ENCODE measurements at places on chromosomes 12 and 14.

DNA sequence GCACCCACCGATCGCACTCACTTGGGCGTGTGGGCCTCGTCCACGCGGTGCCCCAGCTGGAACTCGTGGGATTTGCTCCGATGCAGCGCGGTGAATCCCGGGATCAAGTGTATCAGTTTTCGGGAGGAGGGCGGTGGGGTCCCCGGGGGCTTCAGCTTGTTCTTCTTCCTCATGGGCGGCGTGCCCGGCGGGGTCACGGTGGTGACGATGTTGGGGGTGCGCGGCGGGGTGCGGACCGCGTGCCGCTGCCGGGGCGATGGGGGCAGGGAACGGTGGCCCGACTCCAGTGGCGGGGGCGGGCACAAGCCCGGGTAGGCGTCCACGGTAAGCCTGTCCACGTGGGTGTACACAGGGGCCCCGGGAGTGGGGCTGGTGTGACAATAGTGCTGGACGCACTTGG, 207.8 kb downstream of the KSR2 start:
- DNase-seq: no peak

- no peak for DNase-seq
Observed at GRCh38 chr12:108543652-108544051, 17.3 kb downstream of the SART3 start.

GRCh38 chr12:59085690-59086089, 165.4 kb upstream of the LRIG3 start:
- DNase-seq: no peak

DNA sequence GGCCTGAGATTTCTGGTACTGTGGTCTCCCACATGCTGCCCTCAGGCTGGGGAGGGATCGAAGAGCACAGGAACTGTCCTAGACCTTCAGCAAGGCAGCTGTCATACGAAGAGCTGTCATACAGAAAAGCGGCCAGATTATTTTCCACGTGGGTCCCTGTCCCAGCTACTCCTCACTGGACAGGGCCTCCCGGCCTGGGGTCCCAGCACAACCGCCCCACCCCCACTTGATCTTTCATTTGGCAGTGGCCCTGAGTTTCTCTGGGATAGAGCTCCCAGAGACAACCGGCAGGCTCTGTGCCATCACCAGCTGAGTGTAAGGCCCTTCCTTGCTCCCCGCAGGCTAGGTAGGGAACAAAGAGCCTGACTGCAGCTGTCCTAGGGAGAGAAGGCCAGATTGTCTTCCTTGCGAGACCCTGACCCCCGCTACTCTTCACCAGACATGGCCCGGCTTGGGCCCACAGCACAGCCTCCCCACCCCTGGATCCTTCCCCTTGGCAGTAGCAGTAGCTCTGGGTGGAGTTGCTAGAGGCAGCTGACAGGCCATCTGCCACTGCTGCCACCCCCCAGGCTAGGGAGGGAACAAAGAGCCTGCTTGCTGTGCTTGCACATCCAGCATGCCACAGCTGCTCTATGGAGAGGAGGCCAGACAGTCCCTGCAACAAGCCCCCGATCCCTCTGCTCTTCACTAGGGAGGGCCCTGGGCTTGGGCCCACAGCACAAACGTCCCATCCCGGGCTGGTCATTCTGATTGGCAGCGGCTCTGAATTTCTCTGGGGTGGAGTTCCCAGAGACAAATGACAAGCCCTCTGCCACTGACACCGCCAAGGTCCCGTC, 3.1 kb upstream of the OR4N2 start:
- DNase-seq: no peak

DNA sequence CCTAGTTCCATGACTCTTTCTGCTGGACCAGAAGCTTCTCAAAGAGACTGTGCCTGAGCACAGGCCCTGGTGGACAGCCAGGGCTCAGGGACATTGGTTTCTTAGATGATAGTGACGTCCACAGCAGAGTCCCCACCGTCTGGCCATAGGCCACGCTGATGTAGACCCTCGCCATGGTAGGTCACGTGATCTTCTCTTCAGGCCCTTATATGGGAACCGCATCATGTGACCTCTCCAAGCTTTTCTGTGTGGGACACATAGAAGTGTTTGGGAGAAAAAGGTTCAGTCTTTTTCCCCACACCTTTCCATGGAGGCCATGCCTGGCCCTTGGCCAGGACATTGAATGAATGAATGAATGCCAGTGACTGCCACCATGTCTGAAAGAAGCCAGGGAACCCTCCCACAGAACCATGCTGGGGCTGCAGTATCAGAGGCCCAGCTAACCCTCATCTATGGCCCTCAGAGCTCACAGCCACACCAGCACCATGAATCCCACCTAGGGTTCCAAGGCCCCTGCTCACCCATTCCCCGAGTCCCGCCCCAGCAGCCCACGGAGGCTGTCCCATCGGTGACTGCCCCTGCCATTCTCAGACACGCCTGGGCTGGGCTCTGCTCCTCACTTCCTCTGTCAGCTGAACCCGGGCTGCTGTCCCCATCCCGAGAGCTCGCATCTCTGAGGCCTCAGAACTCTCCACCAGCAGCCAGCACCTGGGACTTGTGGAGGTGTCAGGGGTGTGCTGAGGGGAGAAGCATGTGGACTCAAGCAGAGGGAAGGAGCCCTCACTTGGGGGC, 292.1 kb downstream of the ADGRD1 start:
- no peak for DNase-seq

DNA sequence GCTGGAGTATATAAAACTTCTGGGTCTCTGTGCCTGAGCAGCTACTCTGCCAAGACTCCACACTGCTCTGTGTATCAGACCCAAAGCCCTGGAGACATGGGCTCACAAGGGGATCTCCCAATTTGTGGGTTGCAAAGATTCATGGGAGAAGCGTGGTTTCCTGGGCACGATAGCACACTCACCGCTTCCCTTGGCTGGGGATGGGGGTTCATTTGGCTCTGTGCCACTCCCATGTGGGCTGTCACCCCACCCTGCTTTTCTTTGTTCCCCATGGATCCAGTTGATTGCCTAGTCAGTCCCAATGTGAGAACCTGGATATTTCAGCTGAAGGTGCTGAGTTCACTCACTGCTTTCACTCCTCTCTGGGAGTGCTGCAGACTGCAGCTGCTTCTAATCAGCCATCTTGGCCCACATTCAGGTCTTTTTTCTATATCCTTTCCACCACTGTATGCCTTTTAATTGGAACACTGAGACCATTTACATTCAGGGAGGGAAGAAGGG, 40.0 kb upstream of the PCNX4 start:
- DNase-seq: no peak

DNA sequence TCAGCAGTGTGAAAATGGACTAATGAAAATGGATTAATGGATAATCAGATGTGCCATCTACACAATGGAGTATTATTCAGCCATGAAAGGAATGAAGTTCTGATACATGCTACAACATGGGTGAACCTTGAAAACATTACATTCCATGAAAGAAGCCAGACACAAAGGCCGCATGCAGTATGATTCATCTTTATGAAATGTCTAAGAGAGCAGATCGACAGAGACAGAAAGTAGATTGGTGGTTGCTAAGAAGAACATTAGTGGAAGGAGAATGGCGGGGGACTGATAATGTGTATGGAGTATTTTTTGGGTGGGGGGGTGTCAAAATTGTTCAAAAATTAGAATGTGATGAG, 47.3 kb downstream of the PRKAB1 start:
- no peak for DNase-seq

DNA sequence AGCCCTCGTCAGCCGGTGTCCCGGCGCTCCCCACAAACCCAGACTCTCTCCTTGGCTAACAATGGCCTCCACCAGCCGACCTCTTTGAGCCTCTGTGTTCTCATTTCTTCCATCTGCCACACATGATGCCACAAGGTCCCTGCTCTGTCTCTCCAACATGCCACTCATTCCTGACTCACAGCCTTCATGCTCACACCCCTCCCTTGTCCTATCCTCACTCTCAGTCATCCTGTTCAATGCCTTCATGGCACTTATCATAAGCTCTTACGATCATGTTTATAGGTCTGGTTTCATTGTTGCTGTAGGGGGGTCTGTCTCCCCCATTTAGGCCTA, 9.6 kb upstream of the SERPINA11 start:
- DNase-seq: no peak

GRCh38 chr14:74204491-74204890, 34.8 kb upstream of the VSX2 start:
- DNase-seq: no peak

DNA sequence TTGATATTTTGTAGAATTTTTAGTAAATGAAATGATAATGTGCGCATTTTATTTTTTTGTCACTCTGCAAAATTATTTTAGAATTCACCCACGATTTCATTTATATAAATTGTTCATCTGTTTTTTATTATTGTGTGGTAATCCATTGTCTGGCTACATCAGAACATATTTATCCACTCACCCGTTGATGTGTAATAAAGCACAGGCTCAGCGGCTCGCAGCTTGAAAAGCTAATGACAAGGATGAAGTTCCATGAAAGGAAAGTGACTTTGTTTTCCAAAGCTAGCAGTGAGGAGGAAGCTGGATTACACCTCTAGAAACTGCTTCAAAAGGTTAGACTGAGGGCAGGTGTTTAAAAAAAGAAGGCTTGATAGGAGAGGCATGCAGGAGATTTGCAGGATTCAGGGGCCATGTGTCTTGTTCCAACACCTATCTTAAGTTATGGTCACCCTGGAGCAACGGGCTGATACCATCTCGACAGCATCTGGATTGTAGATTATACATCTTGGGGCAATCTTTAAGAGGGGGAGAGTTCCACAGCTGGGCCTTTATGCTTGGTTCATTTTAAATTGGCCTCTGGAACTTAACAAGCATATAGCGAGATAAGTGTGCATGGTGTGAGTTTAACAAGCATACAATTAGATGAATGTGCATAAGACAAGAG, 194.1 kb downstream of the TMTC3 start:
- no peak for DNase-seq

DNA sequence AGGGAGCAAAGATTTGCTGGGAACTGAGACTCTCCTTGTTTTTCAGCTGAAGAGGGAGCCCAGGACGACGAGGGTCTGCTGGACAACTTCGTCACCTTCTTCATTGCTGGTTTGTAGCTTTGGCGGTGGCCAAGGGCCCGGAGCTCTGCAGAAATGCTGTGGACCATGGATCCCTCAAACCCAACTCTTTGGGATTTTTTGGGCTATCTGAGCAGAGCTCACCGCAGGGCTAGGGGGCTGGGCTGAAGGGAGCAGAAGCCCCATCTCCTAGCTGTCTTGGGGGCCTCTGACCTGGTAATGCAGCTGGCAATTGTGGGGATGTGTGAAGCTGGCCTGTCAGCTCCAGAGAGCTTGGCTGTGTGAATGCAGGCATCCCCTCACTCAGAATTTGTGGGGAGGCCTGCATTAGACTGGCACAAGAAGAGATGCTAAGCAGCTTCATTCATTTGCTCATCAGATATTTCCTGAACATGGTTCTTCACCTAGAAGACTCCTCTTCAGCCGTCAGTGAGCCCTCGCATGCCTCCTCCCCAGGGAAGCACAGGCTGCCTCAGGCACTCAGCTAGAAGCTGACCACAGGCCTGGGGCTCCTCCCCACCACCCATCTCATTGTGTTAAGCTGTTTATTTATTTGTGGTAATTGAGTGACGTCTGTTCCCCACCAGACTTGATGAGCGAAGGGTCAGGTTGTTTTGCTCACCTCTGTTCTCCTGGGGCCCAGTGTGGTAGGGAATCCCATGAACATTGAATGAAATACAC, 32.2 kb downstream of the CYP46A1 start:
- DNase-seq: peak; percentile 2

- DNase-seq: no peak
Observed at GRCh38 chr14:102903248-102903888, 19.1 kb upstream of the AMN start.

GRCh38 chr12:131332224-131332623, 378.5 kb downstream of the ADGRD1 start:
- no peak for DNase-seq

GRCh38 chr12:112606611-112607365, 184.8 kb upstream of the RPH3A start:
- DNase-seq: no peak

DNA sequence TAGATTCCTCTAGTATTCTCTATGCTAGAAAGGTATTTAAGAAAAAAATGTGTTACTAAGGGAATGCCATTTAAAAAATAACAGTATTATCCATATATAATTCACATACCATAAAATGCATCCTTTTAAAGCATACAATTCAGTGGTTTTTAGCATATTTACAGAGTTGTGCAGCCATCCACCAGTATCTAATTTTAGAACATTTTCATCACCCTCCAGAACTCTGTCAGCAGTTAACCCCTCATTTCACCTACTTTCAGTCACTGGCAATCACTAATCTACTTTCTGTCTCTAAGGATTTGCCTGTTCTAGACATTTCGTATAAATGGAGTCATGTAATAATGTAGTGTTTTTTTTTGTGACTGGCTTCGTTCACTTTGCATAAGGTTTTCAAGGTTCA, 33.4 kb downstream of the TBC1D15 start:
- DNase-seq: no peak

- no peak for DNase-seq
Observed at GRCh38 chr14:55731311-55731872, 151.4 kb downstream of the KTN1 start.

GRCh38 chr14:99645545-99646505, 896 bp downstream of the HHIPL1 start:
- no peak for DNase-seq

DNA sequence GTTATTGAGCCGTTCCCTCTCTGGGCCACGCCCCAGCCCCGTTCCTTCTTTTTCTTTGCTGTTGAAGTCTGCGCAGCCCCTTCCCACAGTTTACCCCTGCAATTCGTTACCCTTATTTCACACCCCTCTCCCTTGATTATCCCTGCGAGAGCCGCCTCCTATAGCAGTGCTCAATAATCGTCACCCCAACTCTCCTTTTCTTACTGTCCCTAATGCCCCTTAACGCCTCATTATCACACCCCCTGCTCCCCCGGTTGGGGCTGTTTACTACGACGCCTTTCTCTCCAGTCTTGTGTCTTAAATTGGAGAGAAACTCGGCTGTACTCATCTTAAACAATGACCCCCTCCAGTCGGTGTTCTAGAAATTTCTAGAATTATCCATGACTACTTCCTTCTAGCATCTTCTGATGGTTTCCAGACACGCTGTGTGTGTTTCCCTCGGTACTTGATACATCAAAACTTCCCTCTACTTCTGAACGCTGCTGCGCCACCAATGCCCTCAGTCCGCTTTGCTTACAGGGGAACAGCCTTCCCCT, 713 bp upstream of the FBXL14 start:
- DNase-seq: no peak

GRCh38 chr12:89618113-89618862, 90.3 kb downstream of the ATP2B1 start:
- no peak for DNase-seq

DNA sequence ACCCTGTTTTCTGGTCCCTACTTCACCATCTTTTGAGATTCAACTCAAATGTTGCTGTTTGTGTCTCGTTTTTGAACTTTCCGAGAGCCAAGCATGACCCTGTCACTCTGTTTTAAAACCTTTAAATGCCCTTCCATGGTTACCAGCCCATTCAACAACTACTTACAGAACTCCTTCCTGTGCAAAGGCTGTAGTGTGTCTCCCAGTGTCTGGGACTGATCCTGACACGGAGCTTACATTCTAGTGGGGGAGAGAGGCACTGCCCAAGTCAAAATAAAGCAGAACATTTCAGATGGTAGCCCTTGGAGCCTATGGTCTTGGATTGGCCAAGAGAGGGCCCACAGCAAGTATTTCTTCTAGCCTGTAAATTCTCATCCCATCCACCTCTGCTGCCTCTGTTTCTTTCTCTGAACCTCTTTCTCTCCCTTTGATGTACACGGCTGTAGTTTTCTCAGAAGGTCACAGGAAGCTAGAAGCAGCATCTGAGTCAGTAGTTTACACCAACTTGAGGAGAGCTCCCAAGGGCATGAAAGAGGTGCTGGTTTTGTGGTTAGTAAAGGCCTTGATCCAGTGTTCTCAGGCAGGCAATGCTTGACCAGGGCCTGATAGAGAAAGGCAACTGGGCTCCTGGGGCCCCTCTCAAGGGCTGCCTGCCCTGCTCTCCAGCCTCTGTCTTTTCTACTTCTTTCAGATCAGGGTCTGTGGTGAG, 42.3 kb upstream of the SLC24A4 start:
- no peak for DNase-seq

All from HEK293T (cell line).